Stimulated activated CD4-positive, alpha-beta T cell treated with anti-CD3 and anti-CD28 coated beads, Interleukin-1b, Interleukin-23, amount 100 ng/mL, for 24 hours (primary cell): ENCODE measurements at places on chromosomes 4 and X.

GRCh38 chrX:105845631-105846030, 23.3 kb downstream of the NRK start:
- DNase-seq, result no peak

DNA sequence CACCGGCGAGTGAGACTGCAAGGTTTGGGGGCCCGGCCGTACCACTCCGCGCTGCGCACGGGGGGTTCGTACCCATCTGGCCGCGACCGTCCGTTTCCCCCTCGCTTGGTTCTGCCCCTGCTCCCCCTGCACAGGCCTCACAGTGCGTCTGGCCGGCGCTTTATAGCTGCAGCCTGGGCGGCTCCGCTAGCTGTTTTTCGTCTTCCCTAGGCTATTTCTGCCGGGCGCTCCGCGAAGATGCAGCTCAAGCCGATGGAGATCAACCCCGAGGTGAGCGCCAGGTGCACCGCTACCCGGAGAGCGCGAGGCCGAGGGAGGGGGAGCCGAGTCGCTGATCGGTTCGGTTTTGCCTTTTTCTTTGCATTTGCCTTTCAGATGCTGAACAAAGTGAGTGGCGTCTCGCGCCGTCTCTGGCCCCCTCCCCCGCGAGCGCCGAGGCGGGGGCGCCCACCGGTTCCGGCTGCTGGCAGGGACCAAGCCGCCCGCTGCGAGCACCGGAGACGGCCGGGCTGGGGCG, at the start of gene UCHL1:
UCHL1 (plus strand) TSS at position 189 of the 517 bp plus-strand sequence; CDS start at position 238, 49 bp downstream.
- no peak for DNase-seq

- no peak for DNase-seq
These were observed 434.9 kb upstream of the GALNTL6 start for GRCh38 chr4:171378323-171378722.

DNA sequence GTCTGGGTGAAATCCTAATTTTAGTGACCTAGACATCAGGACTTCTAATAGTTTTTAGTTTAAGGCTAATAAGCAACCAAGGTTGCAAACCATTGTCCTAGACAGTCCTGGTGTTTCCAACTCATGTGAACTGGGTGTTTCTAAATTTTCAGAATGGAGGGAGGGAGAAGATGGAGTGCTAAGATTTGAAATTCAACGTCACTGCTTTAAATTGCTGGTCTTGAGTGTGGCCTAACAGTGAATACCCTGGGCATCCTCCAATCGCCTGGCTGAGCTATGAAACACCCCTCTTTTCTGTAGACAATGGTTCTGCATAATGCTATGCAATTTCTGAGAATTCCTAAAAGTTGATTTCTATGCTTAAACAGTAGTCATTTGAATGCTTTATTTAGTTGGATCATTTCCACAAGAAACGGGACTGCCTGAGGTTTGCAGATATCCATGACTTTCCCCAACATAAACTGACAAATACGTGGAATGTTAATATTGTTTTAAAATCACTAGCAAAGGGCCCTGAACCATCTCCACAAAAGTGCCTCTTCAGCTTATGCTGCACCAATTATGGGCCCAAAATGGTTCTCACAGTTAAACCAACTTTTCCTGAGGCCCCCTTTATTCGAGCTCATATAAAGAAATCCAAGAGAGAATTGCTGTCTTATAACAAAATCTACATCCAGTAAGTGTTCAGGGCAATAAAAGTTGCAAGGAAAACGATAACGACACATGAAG, 1.1 kb downstream of the FBXL5 start:
- no peak for DNase-seq

GRCh38 chr4:153722036-153722435, 37.8 kb downstream of the RNF175 start:
- DNase-seq, result no peak

- DNase-seq, result no peak
These were observed 29.6 kb downstream of the CXCL13 start for GRCh38 chr4:77635246-77635645.

GRCh38 chrX:17323397-17323796, 51.6 kb upstream of the NHS start:
- no peak for DNase-seq

DNA sequence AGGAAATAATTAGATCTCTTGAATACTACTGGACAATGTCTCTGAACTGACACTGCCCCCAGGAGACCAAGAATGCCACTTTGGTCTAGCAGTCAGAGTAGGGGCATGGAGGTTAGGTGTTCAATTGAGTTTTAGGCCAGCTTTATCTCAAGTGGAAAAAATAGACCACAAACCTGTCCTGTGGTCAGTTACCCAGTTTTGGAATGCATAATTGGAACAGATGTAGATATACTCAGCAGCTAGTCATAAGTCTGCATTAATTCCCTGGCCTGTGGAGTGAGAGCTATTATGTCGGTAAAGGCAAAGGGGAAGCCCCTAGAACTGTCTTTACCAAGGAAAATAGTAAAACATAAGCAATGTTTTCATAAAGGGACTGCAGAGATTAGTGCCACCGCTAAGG, 587.7 kb downstream of the GLUD2 start:
- DNase-seq, result no peak

- no peak for DNase-seq
These were observed 29.7 kb upstream of the IL9R start for GRCh38 chrX:155967653-155968325.
